Calu3 (cell line): ENCODE measurements at places on chromosomes 1 and 21. TPM values are rescaled to one million over a fixed set of nuclear protein-coding genes. Genes with fewer than 3 reads are reported as not detected.
A peak's percentile ranks its signal among the peaks of the same experiment; 100 is the strongest.

DNA sequence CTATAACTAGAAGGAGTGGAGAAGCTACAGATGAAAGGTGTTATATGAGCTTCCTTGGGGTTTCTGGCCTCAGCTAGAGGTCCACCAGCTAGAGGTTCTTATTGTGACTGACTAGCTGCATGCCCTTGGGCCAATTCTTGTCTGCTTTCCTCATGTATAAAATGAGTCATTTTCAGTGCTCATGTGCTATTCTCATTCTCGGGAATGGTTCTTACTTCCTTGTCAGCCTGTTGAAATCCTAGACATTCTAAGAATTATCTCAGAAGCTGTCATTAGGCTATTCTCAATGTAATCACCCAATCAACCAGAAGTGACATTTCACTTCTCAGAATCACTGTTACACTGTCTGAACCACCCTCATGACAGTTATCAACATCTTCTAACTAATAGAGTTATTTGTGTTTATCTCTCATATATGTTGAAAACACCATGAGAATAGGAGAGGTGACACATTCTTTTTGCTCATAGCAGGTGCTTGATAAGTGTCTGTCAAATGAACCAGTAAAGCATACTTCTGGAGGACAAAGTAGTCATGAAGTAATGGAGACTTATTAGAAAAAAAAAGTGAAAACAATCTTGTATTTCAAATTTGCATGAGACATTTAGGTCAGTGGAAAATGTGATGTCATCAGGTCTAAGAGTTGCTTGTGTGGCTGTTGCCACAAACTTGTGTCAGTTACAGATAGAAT is 122.8 kb upstream of the IVNS1ABP start:
- DNase-seq, result peak; percentile 61

- DNase-seq, result peak; percentile 18
Measured at GRCh38 chr1:10693497-10694273, 102.8 kb downstream of the CASZ1 start.

DNA sequence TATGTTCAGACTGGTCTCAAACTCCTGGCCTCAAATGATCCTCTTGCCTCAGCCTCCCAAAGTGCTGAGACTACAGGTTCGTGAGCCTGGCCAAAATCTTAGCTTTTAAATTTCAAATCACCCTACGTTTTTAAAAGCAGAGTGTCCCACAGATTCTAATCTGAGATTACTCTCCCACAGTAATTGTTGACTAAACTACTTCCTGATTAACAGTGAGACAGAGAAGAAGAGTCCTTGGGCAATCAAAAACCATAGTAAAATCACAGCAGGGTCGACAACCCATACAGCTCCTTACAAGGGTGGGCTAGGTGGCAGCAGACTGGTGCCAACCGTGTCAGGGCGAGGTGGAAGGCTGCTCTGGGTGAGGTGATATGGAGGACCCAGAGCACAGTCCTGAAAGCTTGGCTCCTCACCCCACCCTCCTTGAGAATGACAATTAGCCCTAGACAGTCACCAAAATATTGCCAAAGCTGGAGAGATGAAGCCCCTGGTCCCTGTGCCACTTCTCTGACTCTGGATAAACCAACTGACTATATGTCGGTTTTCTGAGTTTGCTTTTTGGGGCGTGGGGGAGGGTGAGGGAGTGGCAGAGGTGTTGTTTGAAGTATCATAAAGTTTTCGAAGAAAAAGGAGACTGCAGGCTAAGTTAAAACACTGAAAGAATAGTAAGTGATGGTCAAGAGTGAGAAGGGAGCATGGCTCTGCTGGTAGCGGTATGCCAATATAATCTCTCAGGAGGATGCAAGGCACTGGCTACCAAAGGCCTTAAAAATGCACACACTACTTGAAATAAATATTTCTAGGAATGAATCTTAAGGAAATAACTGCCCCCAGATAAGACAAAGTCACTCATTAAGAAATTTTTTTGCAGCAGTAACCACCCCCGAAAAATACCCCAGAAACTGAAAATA is 86.8 kb downstream of the SLC45A1 start:
- no peak for DNase-seq

GRCh38 chr21:43362915-43363314 is 64.0 kb downstream of the SIK1 start:
- no peak for DNase-seq

- DNase-seq, result peak; percentile 67
Measured at GRCh38 chr1:40316595-40317393, at the start of gene COL9A2. TSS of gene COL9A2 (minus strand) at chr1:40317286. CDS start at chr1:40317197, 89 bp downstream.

- DNase-seq, result no peak
Measured at GRCh38 chr1:44220001-44220751, 6.9 kb downstream of the DMAP1 start.

DNA sequence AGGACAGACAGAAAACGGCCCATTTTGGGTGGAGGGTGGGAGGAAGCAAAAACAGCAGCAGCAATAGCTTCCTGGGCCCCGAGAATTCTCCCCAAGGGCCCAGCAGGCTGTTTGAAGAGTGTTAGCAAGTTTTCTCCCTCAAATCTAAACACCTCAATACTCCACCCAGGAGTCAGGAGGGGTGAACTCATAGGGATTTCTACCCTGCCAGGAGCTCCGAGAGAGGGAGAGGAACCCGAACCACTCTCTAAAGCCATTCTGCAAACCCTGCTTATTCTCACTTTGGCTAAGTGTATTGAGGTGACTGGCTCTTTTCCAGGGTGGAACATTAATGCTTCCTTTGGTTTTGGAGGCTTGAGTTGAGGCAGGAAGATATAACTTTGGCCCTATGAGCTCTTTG is 55.6 kb upstream of the PPM1J start:
- no peak for DNase-seq

The C1orf94 gene
- total RNA-seq, result not detected in 2 replicates
